ENCODE measurements at places on chromosomes 7 and 10.
A peak's percentile ranks its signal among the peaks of the same experiment; 100 is the strongest.

DNA sequence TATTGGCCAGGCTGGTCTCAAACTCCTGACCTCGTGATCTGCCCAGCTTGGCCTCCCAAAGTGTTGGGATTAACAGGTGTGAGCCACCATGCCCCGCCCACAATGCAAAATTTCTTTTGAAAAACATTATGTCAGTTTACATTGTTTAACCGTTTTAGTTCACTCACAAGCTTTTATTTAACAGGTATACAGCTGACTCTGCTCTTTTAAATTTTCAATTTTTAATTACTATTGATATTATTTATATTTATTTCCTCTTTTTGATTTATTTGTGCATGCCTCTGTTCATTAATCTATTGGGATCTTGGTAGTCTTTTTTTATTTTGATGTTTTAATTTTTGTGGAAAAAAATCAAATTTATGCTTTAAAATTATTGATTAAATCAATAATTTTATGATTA, 16.9 kb downstream of the ZKSCAN5 start:
- DNase-seq: no peak

- no peak for DNase-seq
Measured at GRCh38 chr7:32088451-32088881, 18.3 kb upstream of the PDE1C start.

- DNase-seq: peak; percentile 65
Measured at GRCh38 chr10:23171232-23171876, 20.8 kb upstream of the PTF1A start.

DNA sequence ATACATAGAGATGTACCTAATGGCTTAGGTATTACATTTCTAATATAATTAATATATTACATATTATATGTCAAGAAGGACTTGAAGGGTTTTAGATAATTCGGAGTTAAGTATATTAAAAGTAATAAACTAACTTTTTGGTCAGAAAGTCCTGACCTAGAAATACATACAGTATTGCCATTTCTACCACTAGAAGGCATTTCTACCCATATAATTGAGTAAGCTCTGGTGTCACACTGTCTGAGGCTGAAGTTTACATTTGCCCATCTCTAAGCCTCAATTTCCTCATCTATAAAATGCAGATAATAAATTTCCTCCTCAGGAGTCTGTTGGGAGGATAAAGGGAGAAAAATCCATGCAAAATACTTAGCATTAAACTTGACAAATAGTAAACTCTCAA, 7.1 kb downstream of the FKBP14 start:
- DNase-seq: no peak

- no peak for DNase-seq
Measured at GRCh38 chr10:69409968-69410367, 6.8 kb downstream of the TACR2 start.

- DNase-seq: no peak
Measured at GRCh38 chr7:7228967-7229366, 46.6 kb downstream of the C1GALT1 start.

GRCh38 chr7:31049005-31049765, 2.9 kb upstream of the ADCYAP1R1 start:
- DNase-seq: no peak

DNA sequence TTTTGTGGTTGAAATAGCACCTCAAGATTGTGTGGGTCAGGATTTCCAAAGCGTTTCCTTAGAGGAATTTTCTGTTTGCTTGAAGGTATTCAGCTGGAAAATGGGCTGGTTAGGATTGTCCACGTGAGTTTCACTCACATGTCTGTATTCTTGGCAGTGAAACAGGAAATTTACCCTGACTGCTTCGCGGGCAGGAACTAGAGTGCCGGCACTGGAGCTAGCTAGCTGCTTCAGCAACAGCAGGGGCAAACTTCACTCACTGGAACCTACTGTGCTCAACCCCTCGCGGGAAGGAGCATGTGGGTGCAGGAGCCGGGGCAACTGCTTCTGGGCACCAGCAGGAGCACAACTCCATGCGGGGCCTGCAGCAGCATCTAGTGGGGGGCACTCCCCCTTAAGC, 38.0 kb upstream of the RTKN2 start:
- no peak for DNase-seq

DNA sequence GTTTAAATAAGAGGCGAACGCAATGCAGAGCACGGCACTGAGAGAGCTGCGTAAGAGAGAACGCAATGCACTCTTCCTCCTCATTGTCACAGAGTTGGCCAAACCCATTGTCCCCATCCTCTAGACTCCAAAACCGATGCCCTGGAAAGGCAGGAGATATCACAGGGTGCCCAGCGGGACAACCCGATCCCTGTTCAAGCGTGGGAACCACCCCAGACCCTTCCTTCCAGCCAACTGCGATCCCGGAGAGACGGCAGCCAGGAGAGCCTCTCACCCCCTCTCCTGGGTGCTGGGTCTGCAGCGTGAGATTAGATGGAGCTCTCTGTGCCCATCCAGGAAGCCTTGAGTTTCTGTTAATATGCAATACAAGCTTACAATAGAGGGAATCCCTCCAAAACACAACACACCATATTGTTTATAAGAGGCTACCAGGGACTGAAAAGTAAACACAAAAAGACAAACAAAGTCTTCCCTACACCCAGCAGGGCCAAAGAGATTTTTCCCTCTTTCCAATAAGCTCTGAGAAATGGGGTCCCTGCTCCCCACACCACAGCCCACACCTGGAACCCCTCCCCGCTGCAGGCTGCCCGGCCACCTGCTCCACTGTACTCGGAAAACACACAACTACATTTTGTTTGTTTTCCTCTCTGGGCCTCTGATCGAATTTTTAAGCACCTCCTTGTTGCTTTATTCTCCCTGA, 187.6 kb downstream of the ADARB2 start:
- no peak for DNase-seq

DNA sequence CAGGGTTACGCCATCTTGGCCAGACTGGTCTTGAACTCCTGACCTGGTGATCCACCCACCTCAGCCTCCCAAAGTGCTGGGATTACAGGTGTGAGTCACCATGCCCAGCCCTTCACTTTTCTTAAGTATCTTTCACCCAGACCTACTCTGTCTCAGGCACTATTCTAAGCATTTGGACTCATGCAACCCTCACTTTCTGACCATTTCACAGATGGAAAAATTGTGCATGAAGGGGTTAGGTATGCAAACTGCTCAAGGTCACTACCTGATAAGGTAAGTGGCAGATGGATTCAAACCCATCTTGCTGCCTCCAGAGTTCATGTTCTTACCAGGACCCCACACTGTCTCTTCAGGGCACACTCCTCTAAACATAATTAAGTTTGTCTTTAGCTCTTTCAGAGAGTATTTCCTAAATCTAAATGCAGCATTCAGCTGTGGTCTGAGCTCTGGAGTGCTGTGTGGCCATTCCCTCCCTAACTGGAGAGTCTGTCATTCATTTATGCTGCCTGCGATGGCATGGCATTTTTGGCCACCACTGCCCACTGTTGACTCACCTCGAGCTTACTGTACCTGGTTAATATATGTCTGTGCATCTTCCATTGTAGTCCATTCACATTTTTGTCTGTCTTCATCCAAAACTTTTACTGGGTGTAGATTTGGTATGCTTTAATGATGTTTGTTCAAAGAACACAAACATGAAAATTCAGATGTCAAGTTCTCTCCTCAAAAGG, 88.4 kb downstream of the CCDC71L start:
- DNase-seq: no peak

GRCh38 chr7:150686030-150686631, 625 bp downstream of the GIMAP2 start:
- DNase-seq: no peak

DNA sequence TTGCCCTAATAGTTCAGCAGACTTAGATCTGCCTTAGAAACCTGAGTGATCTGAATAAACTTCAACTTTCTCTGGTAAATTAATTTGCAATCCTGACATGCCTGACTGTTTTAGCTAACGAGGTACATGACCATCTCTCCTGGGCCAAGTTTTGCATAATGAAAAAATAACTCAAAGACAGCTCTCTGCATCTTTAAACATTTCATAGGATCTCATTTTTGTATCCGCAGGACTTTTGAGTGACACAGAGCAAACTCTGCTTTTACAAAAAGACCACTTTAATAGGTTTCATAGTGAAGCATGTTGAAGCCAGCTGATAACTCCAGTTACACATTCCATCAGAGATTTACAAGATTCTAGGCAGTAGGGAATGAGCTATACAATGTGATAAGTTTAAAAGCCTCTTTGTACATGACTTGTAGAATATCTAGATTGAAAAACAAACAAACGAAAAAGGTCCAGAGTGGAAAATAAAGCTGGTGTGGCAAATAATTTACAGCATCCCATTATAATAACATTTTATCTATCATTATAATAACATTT, 2.1 kb downstream of the PRKG1 start:
- no peak for DNase-seq

DNA sequence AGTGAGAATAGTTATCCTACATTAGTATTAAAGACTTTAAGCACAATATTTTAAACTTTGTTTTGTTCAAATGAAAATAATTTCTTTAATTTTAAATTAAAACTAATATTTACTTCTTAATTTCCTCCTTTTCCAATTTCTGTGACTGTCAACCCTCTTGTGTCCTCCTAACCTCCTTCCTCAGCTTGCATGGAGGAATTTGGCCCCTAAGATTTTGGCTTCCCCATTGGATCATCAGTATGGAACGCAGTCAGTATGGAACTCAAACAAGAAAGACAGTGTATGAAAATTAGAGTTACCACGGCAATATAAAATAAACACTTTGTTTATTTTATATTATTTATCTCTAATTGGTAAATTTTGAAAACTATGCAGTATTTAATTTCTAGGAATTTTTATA, 91.2 kb downstream of the CYP51A1 start:
- DNase-seq: no peak

- no peak for DNase-seq
Measured at GRCh38 chr7:139989366-139990141, 73.2 kb downstream of the PARP12 start.

- DNase-seq: no peak
Measured at GRCh38 chr10:28853195-28853594, 175.9 kb downstream of the BAMBI start.

DNA sequence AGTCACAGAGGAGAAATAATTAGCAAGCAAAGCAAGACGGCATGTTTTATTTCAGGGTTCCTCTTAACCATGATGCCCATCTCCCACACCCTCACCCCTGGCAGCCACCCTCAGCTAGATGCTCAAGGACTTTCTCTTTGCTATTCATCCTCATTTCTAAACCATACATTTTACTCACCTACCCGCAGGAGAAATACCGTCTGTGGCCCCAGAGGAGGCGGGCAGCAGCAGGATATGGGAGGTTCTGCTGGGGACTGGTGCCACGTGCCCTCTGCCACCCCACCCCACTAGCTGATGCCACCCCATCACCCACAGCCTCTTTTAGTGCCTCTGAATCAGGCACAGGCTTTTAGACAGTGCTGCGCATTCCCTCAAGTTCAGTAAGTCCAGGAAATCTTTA, 168.7 kb upstream of the ITGB1 start:
- DNase-seq: no peak

DNA sequence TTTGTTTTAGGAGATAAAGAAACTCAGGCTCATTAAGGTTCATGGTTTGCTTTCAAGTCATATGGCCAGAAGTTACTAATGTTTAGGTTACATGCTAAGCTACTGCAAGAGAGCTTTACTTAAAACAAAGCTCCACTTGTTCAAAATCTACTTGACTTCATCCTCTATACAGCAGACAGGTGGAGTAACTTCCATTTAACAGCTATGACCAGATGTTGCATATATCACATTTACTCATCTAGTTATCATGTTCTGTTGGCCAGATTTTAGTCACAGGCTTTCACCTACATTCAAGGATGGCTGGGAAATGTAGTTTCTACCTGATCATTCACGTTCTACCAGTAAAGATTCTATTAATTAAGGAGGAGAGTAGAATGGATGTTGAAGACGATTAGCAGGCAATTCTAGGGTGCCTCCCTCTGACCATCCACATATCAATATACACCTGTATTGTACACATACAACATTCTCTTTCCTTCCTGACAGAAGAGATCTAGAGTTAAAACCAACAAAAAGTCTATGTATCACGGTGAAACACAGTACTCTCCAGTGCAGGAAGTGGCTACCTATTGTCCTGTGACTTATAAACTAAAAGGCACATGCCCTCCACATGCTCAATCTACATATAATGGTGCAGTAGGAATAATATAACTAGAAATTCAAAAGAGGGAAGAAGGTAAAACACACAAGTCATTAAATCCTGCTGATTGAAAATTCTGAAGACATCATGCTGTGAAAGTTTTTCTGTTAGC, 488.0 kb downstream of the MDFIC start:
- DNase-seq: no peak

GRCh38 chr7:81803267-81803666, 33.4 kb upstream of the HGF start:
- DNase-seq: no peak

GRCh38 chr7:129841465-129841864, 111.3 kb downstream of the UBE2H start:
- DNase-seq: no peak

DNA sequence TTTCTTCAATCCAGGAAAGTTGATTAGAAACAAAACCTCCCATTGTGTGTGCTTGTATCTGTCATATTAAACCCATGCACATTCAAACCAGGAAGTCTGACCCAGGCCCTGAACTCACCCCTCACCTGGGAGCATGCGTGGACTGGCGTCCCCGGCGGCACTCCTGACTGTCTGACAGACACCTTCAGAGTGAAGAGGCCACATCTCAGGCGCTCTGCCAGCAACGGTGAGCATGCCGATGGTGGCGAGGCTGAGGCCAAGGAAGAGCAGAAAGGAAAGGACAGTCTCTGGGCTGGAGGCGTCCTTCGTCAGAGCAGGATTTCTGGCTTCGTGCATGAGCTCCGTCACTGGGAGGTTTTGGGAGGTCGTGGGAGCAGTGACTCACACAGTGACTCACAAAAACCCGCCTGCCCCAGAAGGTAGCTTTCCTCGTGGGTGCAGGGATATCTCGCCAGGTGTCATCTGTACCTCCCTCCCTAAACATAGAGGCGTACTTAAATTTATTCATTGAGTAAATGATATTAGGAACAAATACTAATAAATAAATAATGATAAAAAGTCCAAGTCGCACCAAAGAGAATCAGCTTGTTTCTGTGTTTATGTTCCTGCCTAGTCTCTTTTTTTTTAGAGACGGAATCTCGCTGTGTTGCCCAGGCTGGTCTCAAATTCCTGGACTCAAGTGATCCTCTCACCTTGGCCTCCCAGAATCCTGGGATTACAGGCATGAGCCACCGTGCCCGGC, 13.5 kb downstream of the IQCE start:
- DNase-seq: no peak

DNA sequence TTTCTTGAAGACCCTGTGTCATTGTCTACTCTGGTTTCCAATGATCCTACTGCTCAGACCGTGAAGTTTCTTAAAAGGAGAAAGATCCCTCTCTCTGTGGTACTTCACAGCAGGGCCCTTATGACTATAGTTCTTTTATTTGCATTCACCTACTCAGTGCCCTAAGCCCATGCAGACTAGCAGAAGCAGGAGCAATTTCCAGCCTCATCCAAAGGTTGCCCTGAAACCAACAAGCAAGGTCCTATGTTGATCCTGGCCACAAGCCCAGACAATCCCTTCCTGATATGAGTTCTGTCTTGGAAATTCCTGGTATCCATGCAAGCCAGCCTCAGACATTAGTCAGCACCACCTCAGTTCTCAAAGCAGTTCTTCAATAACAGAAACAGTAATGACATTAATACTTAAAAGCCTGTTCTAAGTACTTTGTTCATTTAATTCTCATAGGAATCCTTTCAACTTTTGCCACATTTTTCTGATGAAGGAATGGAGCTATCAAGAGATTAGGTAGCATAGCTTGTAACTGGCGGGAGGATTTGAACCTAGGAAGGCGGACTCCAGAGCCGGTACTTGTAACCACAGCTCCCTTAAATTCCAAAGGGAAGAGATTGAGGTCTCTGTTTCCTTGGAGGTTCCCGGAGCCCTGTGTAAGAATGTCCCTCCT, 58.1 kb upstream of the ST8SIA6 start:
- DNase-seq: no peak

All from H9 (cell line).